Activated CD4-positive, alpha-beta T cell treated with anti-CD3 and anti-CD28 coated beads for 36 hours (primary cell): ENCODE measurements at places on chromosomes 3 and 15. TPM values are rescaled to one million over a fixed set of nuclear protein-coding genes. Genes with fewer than 3 reads are reported as not detected.
A peak's percentile ranks its signal among the peaks of the same experiment; 100 is the strongest.

DNA sequence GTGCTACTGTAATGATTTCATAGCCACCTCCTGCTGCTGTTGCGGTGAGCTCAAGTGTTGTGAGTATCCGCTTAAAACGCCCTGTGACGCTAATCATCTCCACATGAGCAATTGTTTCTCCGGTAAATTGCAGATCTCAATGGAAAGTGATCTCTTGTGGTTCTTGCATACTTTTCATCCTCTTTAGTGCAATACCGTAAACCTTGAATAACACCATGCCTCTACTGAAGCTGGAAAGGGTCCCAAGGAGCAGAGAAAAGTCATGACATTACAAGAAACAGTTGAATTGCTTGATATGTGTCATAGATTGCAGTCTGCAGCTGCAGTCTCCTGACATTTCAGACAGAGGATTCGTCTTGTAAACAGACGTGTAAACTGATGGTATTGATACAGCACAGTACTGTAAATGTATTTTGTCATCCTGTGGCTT lies 6.0 kb upstream of the CEMIP start:
- no peak for DNase-seq

DNA sequence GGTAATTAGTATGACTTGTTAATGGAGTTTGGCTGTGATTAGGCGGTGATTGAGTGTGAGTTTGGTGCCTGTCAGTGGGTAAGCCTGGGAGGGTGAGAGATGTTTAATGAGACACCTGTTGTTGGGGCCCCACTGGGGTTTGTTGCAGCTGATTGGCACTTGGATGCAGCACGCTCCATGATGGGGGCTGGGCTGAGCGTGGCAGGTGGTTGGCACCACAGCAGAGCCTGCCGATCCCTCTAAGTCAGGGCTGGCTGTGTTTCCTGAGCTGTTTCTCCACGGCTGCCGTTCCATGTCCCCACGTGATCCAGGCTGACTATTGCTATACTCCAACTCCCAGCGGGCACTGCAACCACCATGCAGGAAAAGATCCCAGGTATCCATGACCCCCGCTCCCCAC lies 93.5 kb upstream of the ARRDC4 start:
- DNase-seq, result no peak

GRCh38 chr3:47073685-47074084 lies 90.2 kb downstream of the SETD2 start:
- no peak for DNase-seq

DNA sequence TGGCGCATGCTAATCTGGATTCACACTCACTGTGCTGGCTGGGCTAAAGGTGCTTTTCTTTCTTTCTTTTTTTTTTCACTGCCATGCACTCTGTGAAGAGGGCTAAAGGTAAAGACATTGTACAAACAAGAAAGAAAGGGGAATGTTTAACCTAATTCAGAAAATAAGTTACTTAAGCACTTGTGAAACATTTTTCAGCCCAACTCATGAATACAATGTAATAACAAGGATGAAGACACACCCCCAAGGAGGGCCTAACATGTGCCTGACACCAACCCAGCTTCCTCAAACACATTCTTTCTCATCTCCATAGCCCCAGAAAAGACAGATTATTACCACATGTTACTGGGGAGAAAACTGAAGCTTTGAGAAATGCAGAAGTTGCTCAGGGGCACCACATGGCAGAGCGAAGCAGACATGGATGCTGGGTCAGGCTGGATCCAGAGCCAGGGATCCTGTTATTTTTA lies 5.7 kb downstream of the STIMATE start:
- no peak for DNase-seq

DNA sequence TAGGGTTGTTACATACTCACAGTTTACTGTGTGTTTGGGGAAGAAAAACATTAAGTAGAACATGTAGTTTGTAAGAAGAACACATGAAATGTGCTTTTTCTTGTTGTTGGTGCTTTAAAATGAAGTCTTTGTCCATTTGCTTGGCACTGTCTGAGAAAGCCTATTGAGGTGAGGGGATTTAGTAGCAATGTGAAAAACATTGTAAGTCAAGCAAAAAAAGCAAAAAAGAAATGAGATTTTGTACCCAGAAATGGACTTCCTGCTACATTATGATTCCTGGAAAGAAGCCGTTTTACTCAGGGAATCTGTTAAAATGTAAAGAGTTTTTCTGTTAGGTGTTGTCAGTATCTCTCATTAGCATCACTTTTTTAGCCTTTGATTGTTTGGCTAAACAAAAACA lies 59.9 kb downstream of the KAT2B start:
- no peak for DNase-seq

- DNase-seq, result no peak
Observed at GRCh38 chr3:177516158-177517011, 319.1 kb upstream of the TBL1XR1 start.

DNA sequence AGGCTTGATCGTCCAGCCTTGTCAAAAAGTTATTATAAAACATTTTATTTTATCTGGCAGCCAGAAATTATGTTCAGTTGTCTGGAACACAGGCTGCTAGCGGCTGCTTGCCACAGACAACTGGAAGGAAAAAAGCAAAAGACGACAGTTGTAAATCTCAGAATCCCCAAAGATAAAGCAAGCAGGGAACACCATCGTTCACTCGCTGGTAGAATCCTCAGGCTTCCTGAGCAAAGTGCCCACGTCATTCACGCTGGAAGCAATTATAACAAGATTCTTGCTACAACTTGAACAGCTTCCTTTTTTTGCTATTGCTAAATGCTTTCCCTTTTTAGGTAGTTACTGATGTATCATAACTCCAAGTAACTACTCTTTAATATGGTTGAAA lies 33.6 kb downstream of the ADAMTS17 start:
- DNase-seq, result no peak

GRCh38 chr3:133475245-133476010 lies 75.6 kb downstream of the BFSP2 start:
- peak; percentile 37 for DNase-seq

- DNase-seq, result no peak
Observed at GRCh38 chr3:155412904-155413303, 119.4 kb upstream of the STRIT1 start.

DNA sequence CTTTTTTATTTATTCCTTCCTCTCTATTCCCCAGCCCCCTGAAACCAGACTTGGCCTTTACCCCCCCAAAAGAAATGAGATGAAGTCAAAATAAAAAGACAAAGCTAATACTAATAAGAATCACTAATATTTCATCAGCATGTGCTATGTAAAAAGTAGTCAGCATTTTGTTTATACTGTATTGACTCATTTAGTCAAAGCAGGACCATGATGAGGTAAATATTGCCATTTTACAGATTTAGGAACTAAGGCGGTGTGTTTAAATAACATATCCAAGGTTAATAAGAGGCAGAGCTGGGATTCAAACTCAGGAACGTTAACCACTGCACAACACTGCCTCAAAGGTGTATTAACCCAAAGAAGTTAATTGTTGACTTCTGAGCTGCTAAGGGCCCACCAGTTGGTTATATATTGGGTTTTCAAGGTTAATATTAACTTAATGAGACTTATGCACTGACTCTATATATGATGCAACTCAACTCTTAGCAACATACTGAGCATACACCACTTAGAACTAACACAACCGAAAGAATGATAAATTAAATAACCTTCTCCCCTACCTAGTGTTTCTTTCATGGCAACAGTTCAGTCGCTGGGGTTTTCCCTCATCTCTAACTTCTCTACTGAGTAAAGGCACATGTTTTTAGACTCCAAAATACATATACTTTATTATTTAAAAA lies 34.7 kb downstream of the FOXP1 start:
- no peak for DNase-seq

The ZNF654 gene
- total RNA-seq, result 28.9 TPM

The CCR4 gene
- 62.2 TPM for total RNA-seq

The ITIH4 gene
- 6.5 TPM for total RNA-seq

The GPR160 gene
- total RNA-seq, result 11.1 TPM
